MG63 (cell line): ENCODE measurements at places on chromosomes 2 and 18.

- DNase-seq: peak; percentile 31
These were observed 1.4 kb downstream of the PHLPP1 start for GRCh38 chr18:62716619-62717168.

DNA sequence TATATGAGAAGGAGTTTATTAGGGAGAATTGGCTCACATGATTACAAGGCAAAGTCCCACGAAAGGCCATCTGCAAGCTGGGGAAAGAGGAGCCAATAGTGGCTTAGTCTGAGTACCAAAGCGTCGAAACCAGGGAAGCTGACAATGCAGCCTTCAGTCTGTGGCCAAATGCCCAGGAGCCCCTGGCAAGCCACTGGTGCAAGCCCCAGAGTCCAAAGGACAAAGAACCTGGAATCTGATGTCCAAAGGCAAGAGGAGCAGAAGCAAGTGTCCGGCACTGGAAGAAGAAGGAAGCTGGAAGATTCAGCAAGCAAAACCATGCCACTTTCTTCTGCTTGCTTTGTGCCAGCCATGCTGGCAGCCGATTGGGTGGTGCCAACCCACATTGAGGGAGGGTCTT lies 74.3 kb upstream of the NPAS2 start:
- no peak for DNase-seq

- DNase-seq: no peak
These were observed 452.4 kb upstream of the CDH7 start for GRCh38 chr18:65298422-65298821.

DNA sequence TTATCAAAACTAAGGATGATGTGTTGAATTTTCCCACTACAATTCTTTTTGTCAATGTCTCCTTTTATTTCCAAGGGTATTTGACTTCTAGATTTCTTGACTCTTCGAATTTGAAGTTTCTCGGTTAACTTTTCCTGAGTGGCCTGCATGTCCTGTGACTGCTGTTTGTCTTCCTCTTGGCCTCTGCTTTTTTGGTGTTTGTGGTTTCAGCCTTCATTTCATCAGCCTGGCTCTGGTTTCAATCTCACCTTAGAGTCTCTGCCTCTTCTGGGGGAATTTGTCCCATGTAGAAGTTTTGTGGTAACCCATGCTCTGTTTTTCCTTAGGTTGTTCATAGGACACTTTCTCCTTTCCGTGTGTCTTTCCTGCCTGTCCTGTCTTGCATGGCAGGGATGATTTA lies 28.3 kb upstream of the SNED1 start:
- DNase-seq: no peak

GRCh38 chr2:10079266-10079869 lies 843 bp downstream of the CYS1 start:
- peak; percentile 84 for DNase-seq

DNA sequence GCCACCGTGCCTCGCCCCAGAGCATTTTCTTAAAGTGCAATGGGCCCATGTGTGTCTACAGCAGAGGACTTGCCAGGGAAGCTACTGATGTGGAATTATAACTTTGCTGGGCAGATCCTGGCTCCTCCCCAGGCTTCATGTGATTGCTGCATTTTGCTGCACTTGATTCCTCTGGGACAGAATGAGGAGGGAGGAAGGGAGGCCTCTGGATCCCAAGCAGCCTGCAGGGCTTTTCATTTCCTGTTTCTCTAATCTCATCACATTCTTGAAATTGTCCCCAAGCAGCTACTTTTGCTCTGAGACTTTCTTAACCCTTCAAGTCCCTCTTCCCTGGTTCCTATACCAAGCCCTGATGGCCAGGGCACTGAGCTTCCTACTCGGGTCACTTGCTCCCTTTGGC lies 134.4 kb upstream of the SEC11C start:
- DNase-seq: no peak

DNA sequence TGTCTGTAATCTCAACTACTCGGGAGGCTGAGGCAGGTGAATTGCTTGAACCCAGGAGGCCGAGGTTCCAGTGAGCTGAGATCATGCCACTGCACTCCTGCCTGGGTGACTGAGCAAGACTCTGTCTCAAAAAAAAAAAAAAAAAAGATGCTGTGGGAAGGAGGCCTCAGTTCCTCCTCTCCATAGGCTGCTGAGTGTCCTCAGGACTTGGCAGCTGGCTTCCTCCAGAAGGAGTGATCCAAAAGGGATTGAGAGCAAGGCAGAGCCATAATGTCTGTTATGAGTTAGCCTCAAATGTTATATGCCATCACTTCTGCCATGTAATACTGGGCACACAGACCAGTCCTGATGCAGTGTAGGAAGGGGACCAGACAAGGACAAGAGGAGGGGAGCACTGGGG lies 6.6 kb upstream of the NPC1 start:
- no peak for DNase-seq

DNA sequence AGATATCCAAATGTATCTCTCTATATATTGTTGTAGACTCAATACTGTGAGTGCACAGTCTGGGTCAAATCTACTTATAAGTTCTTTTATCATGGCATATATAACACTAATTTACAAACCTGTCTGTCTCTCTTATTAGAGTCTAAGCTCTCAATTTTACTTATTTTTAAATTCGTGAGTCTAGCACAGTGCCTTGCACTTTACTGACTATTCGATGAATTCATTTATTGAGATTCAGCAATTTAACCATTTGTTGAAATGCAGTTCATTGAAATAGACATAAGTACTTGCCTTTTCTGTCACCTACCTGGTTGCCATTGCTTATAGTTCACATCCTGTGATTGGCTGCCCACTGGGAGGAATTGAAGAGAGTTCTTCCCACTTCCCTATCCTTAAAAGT lies 10.3 kb upstream of the ALS2 start:
- no peak for DNase-seq

DNA sequence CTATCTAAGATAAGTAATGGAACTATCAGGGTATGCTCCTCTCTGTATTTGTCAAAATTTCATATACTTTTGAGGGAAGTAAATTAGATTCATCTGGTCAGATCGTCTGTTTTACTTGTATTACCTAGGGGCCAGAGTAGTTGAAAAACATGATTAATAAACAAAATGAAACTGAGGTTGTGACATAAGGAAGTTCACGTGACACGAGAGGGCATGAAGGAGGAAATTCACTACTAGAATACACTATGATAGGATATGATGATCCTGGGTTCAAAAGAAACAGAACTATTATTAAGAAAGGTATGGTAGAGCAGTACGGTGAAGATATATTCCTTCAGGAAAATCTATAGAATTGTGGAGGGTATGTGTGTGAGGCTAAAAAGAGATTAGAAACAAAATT lies 58.4 kb upstream of the SPAG16 start:
- no peak for DNase-seq

DNA sequence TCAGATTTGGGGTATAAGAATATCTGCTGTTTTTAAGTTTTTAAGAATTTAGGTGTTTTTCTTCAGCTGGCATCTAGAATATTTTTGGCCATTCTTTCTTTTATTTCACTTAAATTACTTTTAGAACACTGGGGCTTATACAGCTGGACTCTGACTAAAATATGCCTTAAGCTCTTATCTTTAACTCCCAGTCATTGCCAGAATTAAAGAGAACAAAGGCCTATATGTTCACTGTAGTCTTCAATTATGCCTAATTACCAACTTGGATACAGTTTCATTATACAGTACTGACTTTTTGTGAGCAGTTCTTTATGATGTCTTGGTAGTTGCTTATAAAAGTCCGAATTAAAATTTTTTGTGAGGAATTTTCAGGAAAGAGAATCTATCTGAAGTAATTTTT lies 192.8 kb downstream of the ZNF407 start:
- DNase-seq: no peak

- no peak for DNase-seq
These were observed 455.9 kb upstream of the HS6ST1 start for GRCh38 chr2:128774320-128775216.

DNA sequence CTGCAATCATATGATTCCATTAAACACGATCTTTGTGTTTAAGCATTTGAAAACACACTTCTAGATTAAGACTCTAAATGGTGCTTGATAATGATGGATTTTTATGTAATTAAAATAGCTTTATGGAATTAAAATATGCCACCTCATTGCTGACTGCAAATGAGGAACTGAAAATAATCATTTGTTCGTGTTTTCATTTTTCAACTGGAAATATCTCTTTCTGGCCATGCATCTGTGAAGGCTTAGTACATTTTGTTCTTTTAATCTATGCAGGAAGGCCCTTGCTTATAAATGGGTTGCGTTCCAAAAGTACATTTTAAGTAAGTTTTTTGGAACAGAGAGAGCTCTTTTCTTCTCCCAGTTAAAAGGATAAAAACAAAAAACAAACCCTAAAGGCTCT lies 125.5 kb downstream of the MC4R start:
- no peak for DNase-seq

- DNase-seq: no peak
These were observed 18.3 kb downstream of the AAK1 start for GRCh38 chr2:69625078-69625795.

DNA sequence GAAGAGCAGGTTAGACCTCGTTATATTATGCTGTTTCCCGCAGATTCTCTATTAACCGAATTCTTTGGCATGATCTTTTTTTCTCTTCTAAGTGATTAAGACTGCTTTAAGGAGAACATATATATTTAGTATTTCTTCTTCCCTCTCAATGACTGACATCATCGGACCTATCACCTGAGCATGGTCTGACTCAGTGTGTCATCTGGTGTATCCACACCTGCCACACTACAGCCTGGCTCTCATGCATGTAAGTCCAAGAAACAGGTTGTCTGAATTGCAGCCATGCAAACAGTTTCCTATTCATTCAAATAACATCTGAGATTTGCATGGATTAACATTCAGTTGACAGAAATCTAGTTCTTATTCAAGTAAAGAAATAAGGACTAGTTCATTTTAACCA lies 55.1 kb upstream of the CWC22 start:
- DNase-seq: no peak

DNA sequence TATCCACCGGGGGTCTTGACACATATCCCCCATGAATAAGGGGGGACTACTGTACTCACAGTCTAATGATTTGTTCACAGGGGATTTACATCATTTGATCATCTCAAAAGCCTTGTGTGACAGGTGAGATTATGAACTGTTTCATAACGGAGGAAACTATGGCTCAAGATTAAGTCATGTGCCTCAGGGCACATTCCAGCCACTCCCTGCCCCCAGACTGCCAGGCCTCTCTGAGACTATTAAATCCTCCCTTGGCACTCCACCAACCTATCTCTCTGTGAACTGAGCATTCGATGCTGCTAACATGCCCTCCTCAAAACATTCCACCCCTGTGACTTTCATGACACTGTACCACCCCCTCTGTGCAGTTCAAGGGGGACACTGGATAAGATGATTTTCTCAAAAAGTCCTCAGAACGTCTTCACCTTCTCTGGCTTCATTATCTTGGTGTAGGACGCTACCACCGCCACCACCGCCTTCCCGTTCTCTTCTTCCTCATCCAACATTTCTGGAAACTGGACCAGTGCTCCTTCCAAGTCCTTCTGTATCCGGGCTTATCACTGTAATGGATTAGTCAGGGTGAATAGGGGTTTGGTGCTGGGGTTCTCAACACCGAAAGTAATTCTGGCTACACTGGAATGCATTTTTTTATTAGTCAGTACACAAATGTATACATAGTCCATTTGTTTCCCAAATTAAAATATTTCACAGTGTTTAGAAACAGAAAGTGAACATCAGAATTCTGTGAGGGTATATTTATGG lies 169.6 kb downstream of the KCNS3 start:
- DNase-seq: peak; percentile 80

DNA sequence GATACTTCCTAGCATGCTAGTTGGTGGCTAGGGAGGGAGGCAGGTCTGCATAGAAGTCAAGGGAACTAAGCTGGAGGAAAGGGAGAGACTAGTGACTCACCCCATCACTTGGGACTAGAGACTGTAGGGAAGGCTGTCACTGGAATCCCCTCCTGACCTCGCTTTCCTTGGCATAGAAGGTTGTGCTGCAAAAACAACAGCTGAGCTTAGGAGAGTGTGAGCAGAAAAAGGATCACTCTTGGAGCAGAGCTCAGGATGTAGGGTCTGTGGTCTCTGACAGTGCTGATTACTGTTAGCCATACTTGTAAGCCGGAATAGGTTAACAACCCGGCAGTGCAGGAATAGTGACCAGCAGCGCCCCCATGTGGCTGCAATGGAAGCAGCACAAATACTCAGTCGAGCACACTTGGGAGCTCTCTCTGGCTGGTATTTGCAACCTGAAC lies 66.9 kb upstream of the SMAD2 start:
- DNase-seq: no peak

GRCh38 chr18:41940506-41941215 lies 14.4 kb upstream of the PIK3C3 start:
- no peak for DNase-seq

- no peak for DNase-seq
These were observed 102.6 kb downstream of the RTN4 start for GRCh38 chr2:54947646-54948045.

- DNase-seq: no peak
These were observed 68.2 kb downstream of the ZNF516 start for GRCh38 chr18:76426737-76427305.

- DNase-seq: peak; percentile 39
These were observed 6.8 kb downstream of the SCTR start for GRCh38 chr2:119517433-119517832.

DNA sequence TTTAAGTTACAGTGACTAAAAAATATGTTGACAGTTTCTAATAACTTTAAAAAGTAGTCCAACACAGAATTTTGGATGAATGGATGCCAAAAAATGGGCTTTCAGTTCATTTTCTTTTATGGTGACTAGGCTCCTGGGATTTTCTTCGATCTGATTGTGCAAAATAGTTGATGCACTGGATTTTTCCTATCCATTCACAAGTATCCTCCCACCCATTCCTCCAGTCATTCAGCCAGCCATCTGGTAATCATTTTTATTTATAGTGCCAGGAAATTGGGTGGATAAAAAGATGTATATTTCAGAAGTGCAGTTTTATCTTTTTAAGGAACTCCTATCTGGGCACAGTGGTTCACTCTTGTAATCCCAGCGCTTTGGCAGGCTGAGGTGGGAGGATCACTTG lies 175.1 kb downstream of the PTPRM start:
- DNase-seq: no peak

DNA sequence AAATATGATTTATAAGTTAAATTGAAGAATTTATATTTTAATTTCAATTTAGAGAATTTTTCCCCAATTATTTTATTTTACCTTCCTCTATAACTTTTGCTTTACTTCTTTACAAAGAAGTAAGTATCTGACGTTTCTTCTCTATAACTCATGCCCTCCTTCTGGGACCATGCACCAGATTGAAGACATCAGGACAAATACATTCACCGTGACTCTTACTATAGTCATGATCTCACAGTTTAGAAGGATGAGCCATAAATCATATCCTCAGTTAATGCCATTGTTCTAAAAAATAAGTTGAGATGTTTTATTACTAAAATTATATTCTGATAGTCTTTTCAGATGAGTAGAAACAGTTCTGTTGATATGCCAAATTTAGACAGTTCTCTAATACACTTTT lies 279.3 kb downstream of the TMX3 start:
- no peak for DNase-seq

DNA sequence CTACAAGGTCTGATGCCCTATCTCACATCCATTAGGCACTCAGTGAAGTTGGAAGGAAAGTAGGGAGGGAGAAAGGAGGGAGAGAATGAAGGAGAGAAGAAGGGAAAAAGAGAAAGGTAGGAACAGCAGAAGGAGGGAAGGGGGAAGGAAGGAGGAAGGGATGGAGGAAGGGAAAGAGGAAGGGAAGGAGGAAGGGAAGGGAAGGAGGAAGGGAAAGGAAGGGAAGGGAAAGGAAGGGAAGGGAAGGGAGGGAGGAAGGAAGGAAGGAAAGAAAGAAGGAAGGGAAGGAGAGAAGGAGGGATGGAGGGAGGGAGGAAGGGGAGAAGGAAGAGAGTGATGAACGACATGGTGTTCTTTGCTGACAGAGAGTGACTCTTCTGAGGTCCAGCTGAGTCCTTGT lies 468.9 kb upstream of the MYT1L start:
- no peak for DNase-seq

GRCh38 chr18:77876319-77876865 lies 626.7 kb downstream of the GALR1 start:
- DNase-seq: no peak
